ENCODE measurements at places on chromosomes 2 and 18.

- no peak for DNase-seq
These were observed 21.8 kb downstream of the PDE1A start for GRCh38 chr2:182404975-182405561.

GRCh38 chr2:108535357-108535631 lies 1.0 kb downstream of the LIMS1 start:
- peak; percentile 42 for DNase-seq

DNA sequence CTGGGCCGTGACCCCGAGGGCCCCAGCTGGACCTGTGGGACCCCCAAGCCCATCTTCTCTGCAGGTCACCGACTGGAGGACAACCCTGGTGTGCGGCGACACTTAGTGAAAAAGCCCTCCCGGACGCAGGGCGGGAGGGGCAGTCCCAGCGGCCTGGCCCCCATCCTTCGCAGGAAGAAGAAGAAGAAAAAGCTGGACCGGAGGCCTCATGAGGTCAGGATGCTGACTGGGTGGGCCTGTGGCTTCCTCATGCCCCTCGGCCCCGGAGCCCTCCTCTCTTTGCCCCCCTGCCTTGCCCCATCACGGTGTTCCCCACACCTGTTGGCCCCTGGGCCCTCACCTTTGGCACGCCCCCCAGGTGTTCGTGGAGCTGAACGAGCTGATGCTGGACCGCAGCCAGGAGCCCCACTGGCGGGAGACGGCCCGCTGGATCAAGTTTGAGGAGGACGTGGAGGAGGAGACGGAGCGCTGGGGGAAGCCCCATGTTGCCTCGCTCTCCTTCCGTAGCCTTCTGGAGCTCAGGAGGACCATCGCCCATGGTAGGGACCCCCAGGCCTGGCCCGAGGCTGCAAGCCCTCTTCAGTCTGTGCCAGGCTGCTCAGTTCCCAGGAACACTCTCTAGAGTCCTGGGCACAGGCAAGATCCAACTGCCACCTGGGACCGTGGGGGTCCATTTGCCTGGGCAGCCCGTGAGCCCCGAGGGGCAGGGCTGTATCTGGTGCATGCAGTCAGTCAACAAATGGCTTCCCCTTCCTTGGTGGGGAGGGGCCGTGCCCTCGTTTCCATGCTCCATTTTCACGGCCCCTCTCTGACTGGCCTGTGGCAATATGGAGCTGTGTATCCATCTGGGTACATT lies 4.7 kb downstream of the SLC4A3 start:
- no peak for DNase-seq

DNA sequence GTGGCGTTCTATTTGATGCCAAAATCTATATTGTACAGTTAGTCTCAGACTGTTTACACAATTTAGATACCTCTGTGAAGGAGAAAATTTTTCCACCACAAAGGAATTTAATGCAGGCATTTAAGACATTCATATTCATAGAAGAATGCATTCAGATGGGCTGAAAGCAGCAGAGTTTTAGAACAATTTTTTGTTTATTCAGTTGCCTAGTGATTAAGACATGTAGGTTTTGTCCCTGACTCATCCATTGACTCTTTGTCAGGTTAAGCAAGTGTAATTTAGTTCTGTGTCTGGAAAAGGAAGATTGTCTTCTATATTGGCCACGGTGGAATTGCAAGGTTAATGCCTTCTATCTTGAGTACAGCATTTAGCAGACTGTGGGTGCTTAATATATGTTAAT lies 515.0 kb downstream of the PARD3B start:
- no peak for DNase-seq

- DNase-seq = no peak
These were observed 28.7 kb downstream of the SMAD2 start for GRCh38 chr18:47901624-47902362.

GRCh38 chr2:179711375-179711774 lies 150.0 kb downstream of the ZNF385B start:
- DNase-seq = no peak

DNA sequence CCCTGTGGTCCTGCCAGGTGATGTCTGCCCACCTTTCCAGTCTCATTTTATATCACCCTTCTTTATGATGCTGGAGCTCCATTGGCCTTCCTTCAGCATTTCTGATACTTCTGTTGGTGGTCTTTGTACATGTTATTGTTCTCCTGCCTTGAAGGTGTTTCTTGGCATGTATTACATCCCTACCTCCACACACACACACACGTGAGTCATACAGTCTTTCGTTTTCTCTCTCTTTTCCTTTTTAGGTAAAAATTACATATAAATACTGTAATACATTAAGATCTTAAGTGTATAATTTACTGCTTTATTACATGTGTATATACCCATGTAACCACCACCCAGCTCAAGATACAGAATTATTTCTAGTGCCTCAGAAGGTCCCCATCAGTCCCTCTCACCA lies 10.2 kb upstream of the ADGRF3 start:
- peak; percentile 52 for DNase-seq

DNA sequence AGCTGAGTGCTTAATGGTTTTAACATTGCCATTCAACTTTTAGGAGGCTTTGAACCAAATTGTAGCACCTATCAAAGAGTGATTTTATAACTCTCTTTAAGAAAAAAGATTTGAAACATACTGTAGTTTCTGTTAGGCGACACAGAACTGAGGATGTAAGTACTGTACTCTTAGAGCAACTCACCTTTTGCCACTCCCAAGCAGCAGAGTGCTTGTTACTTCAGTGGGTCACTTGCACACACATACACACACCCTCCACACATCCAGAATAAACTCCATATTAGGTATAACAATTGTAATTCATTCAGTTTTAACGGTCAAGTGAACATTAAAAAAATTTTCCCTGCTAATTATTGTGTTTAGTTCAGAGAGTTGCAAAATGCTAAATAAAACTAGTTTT lies 118.3 kb downstream of the CAMKMT start:
- no peak for DNase-seq
